ENCODE measurements at places on chromosomes 7 and 10.

GRCh38 chr7:18013936-18014335 lies 13.7 kb downstream of the PRPS1L1 start:
- DNase-seq, result no peak

- no peak for DNase-seq
Observed at GRCh38 chr7:101882005-101882421, 64.6 kb downstream of the CUX1 start.

- no peak for DNase-seq
Observed at GRCh38 chr10:12212454-12212853, 16.5 kb downstream of the CDC123 start.

DNA sequence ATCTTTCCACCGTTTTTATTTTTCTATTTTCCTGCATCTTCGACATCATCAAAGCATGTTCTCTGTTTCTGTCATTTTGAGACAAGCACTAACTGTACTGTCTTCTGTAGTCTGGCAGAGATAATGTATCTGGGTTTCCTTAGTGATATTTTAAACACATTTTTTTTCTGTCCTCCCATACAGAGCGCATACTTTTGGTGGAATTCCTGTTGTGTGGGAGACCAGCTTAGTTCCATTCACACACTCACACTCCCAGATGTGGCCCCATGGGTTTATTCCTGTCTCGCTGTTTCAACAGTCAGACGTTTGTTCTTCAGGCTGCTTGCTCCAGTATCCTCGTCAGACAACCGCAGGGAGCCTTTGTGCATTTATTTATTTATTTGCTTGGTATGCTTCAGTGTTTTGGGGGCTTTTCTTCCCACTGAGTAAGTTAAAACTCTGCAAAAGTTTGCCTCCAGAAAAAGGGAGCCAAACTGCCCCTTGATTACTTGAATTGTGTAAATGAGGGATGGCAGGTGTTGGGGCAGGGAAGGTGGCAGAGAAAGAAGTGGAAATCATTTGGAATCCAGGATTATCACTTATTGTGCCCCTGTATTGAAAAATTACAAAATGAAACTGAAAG lies 456.8 kb upstream of the KLF6 start:
- no peak for DNase-seq

DNA sequence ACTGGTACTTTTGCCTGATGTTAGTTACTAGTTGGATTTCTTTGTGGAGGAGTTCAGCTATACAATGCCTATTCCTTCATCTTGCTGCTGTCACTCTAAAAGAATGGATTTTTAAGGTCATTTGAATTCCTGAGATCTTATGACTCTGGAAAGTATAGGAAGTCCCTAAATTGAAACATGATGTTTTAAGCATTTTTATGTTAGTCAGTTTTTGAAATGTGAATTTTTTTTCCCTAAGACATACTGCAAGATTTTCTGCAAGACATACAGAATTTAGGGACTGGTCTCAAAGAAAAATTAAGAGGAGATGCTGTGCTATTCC lies 355.8 kb downstream of the SUGCT start:
- no peak for DNase-seq

DNA sequence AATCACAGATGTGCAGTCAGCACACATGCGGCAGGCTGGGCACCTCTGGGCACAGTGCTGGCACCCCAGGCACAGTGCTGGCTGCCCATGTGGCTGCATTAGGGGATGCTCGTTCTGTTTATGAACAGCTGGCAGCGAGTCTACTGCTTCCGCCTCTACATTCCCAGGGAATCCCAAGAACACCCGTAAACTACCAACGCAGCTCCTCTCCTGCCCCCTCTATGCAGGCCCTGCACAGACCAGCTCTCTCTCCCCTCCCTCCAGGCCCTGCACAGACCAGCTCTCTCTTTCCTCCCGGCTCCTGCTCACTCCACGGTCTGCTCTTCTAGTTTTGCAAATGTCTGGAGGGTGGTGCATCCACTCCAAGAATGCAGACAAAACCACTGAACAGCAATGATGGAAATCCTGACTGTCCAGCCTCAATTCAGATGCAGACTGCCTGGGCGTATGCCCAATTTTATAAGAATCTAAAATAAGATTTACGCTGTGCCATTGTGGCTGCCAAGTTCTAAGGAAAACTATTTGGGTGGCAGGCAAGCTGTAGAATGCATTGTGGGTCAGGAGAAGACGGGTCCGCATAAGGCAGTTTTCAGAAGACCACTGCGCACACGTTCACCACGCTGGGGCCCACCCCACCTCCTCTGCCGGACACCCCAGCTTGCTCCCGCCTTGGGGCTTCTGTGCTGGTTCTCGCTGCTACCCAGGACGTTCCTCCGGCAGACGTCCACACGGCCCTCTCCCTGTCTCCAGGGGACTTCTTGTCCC lies 234.6 kb downstream of the ZMYND11 start:
- DNase-seq, result no peak

- no peak for DNase-seq
Observed at GRCh38 chr7:120278773-120279172, 5.8 kb downstream of the KCND2 start.

GRCh38 chr10:95375418-95375817 lies 84.6 kb upstream of the PDLIM1 start:
- DNase-seq, result no peak

GRCh38 chr10:21694631-21695030 lies 160.6 kb downstream of the MLLT10 start:
- DNase-seq, result no peak

DNA sequence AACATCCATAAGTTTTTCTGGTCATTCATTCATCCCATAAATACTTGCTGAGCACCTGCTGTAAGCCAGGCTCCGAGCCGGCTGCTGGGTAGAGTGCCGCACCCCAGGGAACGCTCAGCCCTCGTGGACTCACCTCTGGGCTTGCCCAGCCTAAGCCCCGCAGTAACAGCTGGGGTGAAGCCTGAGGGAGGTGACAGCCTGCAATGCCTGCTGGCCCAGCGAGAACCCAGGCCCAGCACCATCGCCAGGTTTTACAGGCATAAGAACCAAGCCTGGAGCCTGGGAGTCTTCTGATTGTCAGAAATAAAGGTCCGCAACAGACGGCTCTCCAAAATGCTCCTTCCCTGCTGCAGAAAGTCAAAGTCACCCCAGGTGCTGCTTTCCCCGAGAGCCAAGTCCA lies 205.4 kb downstream of the ZMYND11 start:
- no peak for DNase-seq

- no peak for DNase-seq
Observed at GRCh38 chr7:16849296-16850148, 32.3 kb downstream of the AGR3 start.

DNA sequence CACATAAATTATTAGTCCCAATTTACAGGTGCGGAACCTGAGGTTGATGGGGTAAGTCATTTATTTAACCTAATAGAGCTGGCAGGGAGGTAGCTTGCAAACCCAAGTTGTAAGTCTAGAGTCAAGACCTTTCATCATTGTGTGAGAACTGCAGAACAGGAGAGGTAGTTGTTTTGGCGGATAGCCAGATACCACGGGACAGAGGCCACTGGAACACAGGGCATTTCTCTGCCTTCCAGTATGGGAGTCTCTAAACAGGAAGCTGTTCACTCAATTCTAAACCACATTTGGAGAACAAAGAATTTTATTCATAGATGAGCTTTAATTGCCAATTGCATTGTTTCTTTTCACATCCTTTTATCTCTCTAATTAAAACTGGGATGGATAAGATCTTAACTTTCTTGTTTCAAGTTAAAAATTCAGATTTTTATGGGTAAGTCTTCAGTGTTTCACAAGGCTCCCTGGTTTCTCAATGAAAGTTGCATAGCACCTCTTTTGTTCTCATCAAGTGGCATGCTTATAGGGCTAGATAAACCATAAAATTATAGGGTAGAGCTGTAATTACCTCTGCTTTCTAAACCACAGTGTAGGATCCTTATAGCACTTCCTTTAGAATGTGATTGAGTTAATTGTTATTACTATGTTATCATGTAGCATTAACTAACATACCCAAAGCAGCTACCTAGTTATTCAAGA lies 489.0 kb downstream of the GATA3 start:
- no peak for DNase-seq

DNA sequence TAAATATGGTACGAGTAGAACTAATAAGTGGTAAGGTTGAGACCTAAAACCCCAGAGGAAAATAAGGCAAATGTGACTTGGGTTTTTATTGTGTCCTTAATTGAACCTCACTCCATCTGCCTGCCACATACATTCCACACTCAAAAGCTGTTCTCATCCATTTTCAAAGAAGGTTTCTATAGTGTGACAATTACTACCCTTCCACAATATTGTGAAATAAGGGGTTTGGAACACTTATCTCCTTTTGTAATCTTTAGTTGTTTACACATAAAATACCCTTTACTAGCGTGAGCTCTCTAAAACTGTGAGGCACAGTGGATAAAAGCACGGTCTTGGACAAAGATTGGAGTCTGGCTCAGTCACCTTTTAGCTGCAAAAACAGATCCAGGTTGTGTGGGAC lies 166.6 kb downstream of the THSD7A start:
- no peak for DNase-seq

GRCh38 chr10:77417806-77418640 lies 219.6 kb downstream of the KCNMA1 start:
- DNase-seq, result no peak

DNA sequence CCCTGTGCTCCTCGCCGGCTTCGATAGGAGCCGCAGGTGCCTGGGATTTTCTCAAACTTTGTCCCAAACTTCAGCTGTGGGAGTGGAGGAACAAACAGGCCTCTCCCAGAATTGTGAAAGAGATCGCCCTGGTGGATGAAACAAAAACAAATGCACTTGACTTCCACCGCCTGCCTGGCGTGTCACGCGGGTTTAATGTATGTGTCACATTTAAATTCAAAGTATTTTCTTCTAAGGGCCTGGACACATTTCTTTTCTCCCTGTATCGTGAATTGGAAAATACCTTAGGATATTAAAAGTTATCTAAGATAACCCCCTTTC lies 694 bp upstream of the WASL start:
- DNase-seq, result no peak

DNA sequence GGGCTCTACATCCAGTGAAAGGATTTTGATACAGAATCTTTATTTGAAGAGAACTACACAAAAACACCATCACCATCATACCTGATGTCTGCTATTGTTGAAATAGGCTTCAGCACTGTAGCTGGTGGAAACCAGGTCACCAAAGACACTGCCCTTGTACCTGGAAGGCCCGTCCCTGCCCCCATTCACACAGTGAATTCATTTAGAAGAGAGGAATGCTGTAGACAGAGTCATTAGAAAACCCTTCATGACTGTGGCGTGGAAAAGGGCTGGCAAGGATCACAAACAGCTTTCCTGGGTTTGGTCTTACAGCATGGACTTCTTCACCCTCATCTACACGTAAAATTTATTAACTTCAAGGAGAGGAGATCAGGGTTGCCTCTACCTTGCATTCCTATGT lies 202.0 kb upstream of the NRP1 start:
- no peak for DNase-seq

DNA sequence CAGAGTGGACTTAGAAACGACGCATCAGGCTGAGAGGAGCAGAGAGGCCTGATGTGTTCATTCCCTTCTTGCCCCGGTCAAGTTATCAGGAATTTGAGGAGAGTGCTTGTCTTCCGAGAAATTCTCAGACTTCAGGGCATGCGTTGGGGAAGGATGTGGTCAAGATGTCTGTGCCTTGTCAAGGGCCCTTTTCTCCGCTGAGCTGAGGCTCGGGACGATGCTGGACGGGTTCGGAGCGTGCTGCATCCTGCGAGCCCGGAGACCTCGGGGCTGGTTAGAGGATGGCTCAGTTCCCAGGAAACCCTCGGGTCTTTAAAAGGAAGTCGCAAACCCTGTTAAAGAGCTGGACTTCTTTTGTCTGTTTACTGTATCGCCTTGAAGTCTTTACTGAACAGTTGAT lies 325.4 kb downstream of the ADARB2 start:
- no peak for DNase-seq

DNA sequence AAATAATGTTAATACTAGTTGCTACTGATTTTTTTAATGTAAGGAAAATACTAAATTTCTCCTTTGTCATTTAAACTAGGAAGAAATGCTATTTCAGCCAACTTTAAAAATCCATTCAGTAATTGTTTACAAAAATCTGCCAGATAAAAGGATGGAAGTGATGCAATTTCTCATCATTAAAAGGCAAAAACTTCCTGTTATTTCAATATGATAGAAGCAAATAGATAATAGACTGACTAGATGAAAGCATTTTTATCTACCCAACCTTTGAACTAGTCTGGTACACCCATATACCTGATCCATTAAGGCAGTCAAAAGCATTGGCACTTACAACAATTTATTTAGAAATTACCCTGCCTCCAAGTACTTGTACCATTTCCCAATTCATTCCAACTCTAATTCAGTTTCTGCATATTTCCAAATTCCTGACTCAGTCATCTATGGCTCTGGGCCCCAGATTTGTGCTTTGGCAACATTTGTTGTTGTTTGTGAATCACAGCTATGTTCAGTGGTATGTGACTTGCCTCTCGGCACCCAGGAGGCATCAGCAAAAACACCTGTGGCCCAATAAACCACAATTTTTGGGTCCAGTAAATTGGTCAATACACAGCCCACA lies 482.6 kb upstream of the SEMA3A start:
- DNase-seq, result no peak

DNA sequence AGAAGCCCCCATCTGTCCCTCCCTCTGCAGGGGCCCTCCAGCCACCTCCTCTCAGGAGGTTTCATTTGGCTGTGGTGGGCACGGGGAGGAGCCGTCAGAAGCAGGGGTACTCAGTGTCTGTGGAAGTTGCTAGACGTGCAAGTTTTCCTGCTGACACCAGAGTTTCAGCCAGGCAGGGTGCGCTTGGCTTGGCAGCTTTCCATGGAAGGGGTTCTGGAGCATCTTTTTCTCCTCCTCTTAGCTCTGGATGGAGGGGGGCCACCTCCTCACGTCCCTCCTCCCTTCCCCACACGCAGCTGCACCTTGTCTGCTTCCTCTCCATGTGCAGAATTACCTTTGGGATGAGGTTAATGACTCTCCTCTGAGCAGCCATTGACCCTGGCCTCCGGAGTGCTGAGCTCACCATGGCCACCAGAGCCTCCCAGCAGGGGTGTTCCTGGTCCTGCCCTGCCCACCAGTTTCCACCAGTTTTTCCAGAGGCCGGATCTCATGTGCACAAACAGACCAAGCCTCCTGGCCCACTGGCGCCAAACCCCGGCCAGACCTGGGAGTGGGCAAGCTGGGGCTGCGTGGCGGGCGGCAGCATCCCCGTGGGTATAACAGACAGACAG lies 579.8 kb upstream of the FOXK1 start:
- DNase-seq, result no peak

DNA sequence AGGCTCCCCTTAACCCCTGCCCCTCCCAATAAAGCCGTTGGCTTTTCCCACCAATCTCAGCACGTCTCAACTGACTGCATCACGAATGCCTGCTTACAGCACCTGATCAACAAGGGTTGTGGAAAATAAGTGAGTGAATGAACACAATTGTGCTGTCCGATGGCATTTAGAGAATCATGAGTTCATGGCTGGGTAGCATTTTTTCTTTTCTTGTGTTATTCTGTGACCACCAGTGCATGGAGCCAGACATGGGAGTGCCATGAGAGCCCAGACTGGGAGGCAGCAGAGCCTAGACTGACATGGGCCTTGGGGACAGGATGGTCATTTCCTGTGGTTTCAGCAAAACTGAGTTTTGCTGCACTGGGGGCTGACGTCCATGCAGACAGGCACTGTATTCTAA lies 254.1 kb upstream of the IGFBP3 start:
- DNase-seq, result no peak
